Body of pancreas (tissue), 4 donors: ENCODE measurements at places on chromosomes 1 and 21. TPM values are rescaled to one million over a fixed set of nuclear protein-coding genes. Genes with fewer than 3 reads are reported as not detected.

FALEC gene
- total RNA-seq, result not detected

E2F2 gene
- total RNA-seq, result not detected

KDF1 gene
- 18.7 TPM for total RNA-seq

SEMA6C gene
- 5.3 TPM for total RNA-seq

LAMC1 gene
- total RNA-seq, result 96.6 TPM

BMP8B gene
- 2.3 TPM for total RNA-seq

RGS5 gene
- 25.7 TPM for total RNA-seq

FCRLA gene
- total RNA-seq, result not detected

GCSAML gene
- not detected for total RNA-seq

OR2T29 gene
- not detected for total RNA-seq

IFNLR1 gene
- total RNA-seq, result 5.4 TPM

PARP1 gene
- total RNA-seq, result 56.3 TPM

GRCh38 chr21:25790122-25790877, 55.5 kb downstream of the GABPA start:
- H3K27ac ChIP-seq, result peak overlapping the region; percentile 3
- no peak for DNase-seq
- no peaks in the 10 kb centered on the region for H3K4me1 ChIP-seq
- peak overlapping the region; percentile 9 for H3K4me3 ChIP-seq

GRCh38 chr1:245432228-245432875, 277.6 kb downstream of the KIF26B start:
- no peak overlapping the region for H3K4me3 ChIP-seq
- no peaks in the 10 kb centered on the region for H3K4me1 ChIP-seq
- H3K27ac ChIP-seq, result no peak overlapping the region
- no peaks in the 10 kb centered on the region for H3K36me3 ChIP-seq
- no peak for DNase-seq

GRCh38 chr1:47367651-47368050, 34.1 kb downstream of the CMPK1 start:
- H3K27ac ChIP-seq, result no peak overlapping the region
- H3K4me1 ChIP-seq, result no peaks in the 10 kb centered on the region
- DNase-seq, result no peak

- no peaks in the 10 kb centered on the region for H3K36me3 ChIP-seq
- H3K4me3 ChIP-seq, result no peak overlapping the region
- no peak overlapping the region for H3K27ac ChIP-seq
Measured at GRCh38 chr1:36975642-36976041, 58.7 kb downstream of the GRIK3 start.

- no peaks in the 10 kb centered on the region for H3K36me3 ChIP-seq
- H3K4me1 ChIP-seq, result peaks cover 18% of the 10 kb centered on the region
- DNase-seq, result no peak
- H3K27me3 ChIP-seq, result no peaks in the 10 kb centered on the region
- H3K4me3 ChIP-seq, result no peak overlapping the region
Measured at GRCh38 chr1:77536813-77537212, 145.6 kb downstream of the ZZZ3 start.

- H3K27ac ChIP-seq, result no peak overlapping the region
- no peaks in the 10 kb centered on the region for H3K27me3 ChIP-seq
- no peak overlapping the region for H3K4me3 ChIP-seq
- H3K4me1 ChIP-seq, result no peaks in the 10 kb centered on the region
Measured at GRCh38 chr1:5682626-5683225, 309.5 kb downstream of the NPHP4 start.

DNA sequence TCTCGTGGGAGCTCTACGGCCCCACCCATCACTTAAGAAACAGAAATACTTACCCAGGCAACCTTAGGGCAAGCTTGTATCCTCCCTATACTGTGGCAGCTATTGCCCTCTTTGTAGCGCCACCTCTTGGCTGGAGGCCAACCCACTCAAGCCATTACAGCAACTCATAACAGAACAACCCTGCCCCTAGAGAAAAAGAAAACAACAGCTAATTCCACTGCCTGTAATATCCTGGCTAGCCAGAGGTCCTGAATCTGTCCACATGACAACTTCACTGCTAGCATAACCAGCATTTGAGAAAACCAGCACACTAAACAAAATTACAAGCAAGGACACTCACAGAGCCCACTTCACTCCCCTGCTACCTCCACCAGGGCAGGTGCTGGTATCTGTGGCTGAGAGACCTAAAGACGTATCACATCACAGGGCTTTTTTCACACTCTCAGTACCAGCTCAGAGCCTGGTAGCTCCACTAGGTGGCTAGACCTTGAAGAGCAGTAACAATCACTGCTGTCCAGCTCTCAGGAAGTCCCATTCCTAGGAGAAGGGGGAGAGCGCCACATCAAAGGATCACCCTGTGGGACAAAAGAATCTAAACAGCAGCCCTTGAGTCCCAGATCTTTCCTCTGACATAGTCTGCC, 14.5 kb upstream of the MX1 start:
- H3K27me3 ChIP-seq, result no peaks in the 10 kb centered on the region
- H3K4me1 ChIP-seq, result peaks cover 5% of the 10 kb centered on the region
- no peaks in the 10 kb centered on the region for H3K36me3 ChIP-seq
- no peak overlapping the region for H3K4me3 ChIP-seq
- peak; percentile 58 for DNase-seq
- no peak overlapping the region for H3K27ac ChIP-seq

DNA sequence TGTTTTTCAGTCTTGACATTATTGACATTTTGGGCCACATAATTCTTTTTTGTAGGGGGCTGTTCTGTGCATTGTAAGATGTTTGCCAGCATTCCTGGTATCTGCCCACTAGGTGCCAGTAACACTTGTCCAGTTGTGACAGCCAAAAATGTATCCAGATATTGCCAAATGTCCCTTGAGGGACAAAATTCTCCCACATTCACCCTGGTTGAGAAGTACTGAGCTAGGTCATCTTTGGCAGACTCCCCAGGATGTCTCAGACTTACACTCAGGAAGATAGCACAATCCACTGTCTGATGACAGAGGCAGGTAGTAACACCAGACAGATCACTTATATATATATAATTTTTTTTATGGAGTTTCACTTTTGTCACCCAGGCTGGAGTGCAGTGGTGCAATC, 5.9 kb downstream of the CD48 start:
- DNase-seq, result no peak
- H3K36me3 ChIP-seq, result no peaks in the 10 kb centered on the region
- no peaks in the 10 kb centered on the region for H3K27me3 ChIP-seq
- no peak overlapping the region for H3K27ac ChIP-seq
- no peak overlapping the region for H3K4me3 ChIP-seq
- no peaks in the 10 kb centered on the region for H3K4me1 ChIP-seq

DNA sequence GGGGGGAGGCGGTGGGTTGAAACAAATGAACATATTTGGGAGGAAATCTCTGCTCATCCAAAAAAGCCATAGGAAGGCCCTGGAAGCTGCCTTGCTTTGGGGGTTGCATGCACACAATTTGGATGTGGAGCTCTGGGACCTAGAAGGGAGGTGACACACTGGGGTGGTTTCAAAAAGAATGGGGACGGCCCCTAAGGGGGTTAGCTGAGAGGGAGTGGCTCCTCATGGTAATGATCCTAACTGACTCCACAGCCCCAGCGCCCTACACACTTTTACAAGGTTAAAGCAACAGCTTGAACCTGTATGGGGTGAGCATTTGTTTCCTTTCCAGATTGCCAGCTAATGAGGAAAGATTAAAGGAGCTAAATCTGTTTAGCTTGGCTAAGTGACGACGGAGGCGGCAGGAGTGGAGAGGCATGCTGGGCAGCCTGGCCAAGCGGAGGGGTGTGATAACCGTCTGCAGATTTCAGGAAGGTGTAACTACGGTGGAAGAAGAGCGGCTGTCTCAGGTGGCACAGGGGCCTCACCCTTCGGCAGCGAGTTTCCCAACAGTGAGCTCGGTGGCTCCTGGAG, 107.3 kb downstream of the RNF220 start:
- H3K27ac ChIP-seq, result no peak overlapping the region
- H3K27me3 ChIP-seq, result peaks cover 3% of the 10 kb centered on the region
- H3K36me3 ChIP-seq, result no peaks in the 10 kb centered on the region
- no peak overlapping the region for H3K4me3 ChIP-seq
- no peak for DNase-seq

DNA sequence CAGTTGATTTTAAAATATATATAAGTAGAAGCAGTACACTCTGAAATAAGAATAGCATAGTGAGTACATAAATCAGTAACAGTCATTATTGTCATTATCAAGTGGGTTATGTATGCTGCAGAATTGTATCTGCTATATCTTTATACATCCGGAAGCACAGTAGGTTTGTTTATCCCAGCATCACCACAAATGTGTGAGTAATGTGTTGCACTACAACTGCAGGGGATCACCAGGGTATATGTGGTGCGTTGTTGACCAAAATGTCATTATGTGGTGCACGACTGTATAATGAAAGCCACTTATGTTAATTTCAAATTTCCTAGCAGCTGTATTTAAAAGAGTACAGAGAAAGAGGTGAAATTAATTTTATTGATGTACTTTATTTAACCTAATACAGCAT, 87.7 kb upstream of the GADD45A start:
- H3K4me3 ChIP-seq, result no peak overlapping the region
- H3K27ac ChIP-seq, result no peak overlapping the region
- H3K4me1 ChIP-seq, result no peaks in the 10 kb centered on the region
- H3K27me3 ChIP-seq, result no peaks in the 10 kb centered on the region
- DNase-seq, result no peak

GRCh38 chr21:33976082-33977016, 60.7 kb upstream of the ATP5PO start:
- H3K27me3 ChIP-seq, result no peaks in the 10 kb centered on the region
- H3K4me3 ChIP-seq, result no peak overlapping the region
- no peaks in the 10 kb centered on the region for H3K4me1 ChIP-seq
- peak; percentile 20 for DNase-seq
- no peaks in the 10 kb centered on the region for H3K36me3 ChIP-seq

DNA sequence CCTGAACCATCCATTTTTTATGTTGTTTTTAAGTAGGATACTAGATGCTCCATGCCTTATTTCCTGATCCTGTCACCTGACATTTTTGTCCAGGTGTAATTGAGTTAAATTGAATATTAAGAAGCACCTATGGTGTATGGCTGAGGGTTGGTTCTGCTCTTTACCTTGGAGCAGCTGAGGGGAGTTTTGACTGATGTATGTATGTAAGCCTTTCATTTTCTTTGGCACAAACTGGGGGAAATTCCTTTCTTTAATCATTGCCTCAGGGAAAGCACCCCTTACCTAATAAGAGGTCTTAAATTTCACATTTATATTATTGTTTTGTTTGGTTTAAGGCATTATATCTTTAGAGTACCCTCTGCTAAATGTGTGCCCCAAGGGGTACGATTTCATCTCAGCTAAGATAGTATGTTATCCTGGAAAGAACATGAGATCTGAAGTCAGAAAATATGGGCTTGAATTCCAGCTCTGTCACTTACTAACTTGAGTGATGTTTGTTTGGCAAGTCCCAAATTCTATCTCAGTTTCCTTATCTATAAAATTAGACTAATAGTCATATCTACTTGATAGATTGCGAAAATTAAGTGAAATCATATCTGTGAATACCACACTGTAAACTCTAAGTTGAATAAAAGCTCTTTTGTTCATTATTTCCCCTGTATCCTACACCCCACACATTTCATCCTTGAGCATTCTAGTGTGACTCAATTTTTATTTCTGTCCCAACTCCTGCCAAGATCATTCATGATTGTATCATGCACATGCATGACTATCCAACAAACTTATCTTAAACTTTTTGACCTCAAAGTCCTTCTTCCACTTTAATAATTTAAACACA, 57.7 kb upstream of the NUF2 start:
- H3K27me3 ChIP-seq, result no peaks in the 10 kb centered on the region
- no peaks in the 10 kb centered on the region for H3K4me1 ChIP-seq
- H3K36me3 ChIP-seq, result no peaks in the 10 kb centered on the region
- H3K27ac ChIP-seq, result no peak overlapping the region
- DNase-seq, result no peak

DNA sequence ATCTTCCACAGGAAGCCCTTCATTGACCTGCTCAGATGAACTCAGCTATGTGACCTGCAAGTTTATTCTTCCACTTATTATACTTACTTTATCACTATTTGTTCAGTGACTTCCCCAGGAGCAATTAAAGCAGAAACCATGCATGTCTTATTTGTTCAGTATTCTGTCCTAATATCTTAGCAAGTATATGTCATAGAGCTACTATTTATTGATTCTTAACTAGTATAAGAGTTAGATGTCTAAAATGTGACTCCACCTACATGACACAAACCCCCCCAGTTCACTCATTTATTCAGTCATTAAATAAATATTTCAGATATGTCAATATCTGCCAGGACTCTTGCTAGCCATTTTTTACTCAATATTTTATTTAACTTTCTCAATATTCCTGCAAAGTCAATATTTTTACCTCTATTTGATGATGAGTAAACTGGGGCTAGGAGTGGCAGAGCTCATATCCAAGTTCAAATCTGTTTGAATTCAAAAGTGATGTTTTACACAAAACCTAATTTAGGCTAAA, 469.0 kb upstream of the USP24 start:
- no peak overlapping the region for H3K27ac ChIP-seq
- H3K27me3 ChIP-seq, result no peaks in the 10 kb centered on the region
- H3K4me1 ChIP-seq, result no peaks in the 10 kb centered on the region
- no peak overlapping the region for H3K4me3 ChIP-seq
- DNase-seq, result no peak

GRCh38 chr1:236468625-236469024, 55.2 kb upstream of the LGALS8 start:
- no peaks in the 10 kb centered on the region for H3K4me1 ChIP-seq
- H3K27me3 ChIP-seq, result no peaks in the 10 kb centered on the region
- DNase-seq, result no peak
- no peak overlapping the region for H3K4me3 ChIP-seq
- no peak overlapping the region for H3K27ac ChIP-seq

DNA sequence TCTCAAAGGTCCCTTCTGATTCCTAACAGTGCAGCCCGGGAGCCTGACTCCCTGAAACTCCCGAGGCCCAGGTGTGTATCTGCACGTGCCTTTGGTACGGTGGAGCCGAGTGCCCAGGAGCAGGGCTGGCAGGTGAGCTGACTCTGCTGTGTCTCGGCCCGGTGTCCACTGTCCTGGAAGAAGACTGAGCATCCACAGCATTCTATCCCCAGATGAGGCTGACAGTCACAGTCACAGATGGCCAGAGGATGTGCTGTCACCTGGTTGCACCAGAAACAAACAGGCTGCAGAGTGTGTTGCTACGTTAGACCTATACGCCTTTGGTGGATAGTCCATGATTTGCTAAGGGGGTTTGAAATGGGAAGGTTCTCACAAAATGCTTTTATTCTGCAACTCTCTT, 9.8 kb downstream of the ETV3L start:
- no peak overlapping the region for H3K27ac ChIP-seq
- H3K4me3 ChIP-seq, result no peak overlapping the region
- H3K27me3 ChIP-seq, result no peaks in the 10 kb centered on the region
- no peaks in the 10 kb centered on the region for H3K36me3 ChIP-seq

GRCh38 chr21:39908265-39908923, 41.2 kb downstream of the PCP4 start:
- H3K4me1 ChIP-seq, result no peaks in the 10 kb centered on the region
- DNase-seq, result no peak

DNA sequence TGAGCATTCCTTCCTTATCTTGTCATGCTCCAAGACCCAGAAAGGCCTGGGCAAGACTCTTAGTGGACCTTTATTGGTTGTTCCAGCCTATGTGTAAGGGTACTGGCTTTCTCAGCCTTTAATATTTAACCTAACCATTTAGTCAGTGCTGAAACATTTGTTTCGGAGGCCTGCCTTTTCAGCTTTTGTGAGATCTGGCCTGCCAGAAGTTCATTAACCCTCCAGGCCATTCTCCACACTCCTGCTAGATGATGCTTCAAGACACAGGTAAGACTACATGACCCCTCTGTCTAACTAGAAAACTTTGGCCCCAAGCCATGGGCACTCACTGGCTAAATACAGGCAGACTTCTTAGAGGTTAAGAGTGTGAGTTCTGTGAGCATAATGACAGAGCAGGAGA, 138.4 kb upstream of the ZP4 start:
- no peak overlapping the region for H3K4me3 ChIP-seq
- no peaks in the 10 kb centered on the region for H3K27me3 ChIP-seq
- H3K27ac ChIP-seq, result no peak overlapping the region
- no peaks in the 10 kb centered on the region for H3K4me1 ChIP-seq
- DNase-seq, result no peak
